ENCODE measurements at places on chromosomes 16 and 17.

DNA sequence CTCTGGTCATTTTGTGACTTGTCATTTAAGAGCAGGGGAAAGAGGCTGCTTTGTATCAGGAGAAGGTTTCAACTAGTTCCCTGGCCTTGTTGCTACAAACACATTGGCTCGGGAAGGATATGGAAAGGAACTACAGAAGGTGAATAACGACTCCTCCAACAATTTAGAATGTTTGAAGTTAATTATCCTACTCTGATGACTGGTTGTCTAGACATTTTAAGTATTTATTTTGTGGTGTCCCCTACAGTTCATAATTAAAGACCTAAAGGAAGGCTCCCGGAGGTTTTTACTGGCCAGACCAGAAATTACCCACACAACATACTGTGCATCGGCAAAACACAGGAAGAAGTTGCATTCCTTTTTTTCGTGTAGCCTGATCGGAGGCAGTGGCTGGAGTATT, 515.8 kb upstream of the SALL1 start:
- DNase-seq, result no peak

DNA sequence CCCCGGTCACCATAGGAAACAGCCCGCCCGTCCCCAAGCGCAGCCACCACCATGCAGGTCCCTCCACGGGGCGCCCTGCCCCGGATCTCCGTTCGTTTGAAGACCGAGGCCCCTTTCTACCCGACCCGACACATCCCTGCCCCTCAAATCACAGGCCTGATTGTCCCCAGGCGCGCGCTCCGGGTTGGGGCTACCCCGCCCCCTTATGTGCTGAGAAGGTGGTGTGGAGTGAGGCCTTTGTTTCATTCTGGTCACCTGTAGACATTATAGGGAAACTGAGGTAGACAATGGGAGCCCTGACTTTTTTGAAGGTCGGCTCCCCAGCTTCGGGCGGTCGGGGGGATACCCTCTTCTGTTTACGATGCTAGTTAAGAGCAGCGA, 763 bp upstream of the ACTG1 start:
- peak; percentile 68 for DNase-seq

GRCh38 chr17:63082273-63082861, 116.3 kb downstream of the TANC2 start:
- DNase-seq, result no peak

GRCh38 chr17:61129267-61130254, 270.1 kb upstream of the TBX2 start:
- no peak for DNase-seq

DNA sequence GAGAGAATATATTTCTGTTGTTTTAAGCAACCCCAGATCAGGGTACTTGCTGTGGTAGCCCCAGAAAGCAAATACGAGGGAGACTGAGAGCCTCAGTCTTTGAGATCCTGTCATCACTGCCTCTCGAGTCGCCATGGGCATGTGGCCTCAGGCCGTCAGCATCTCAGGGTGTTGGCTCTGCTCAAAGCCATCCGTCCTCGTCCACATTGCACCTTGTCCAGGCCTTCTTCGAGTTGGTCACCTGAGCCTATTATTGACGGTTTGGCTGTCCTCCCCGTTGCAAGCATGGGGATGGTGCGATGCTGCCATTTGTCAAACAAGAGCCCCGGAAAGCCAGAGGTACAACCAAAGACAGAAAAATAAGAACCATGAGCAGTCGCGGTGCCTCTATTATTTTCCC, 136.9 kb downstream of the IRF8 start:
- no peak for DNase-seq

DNA sequence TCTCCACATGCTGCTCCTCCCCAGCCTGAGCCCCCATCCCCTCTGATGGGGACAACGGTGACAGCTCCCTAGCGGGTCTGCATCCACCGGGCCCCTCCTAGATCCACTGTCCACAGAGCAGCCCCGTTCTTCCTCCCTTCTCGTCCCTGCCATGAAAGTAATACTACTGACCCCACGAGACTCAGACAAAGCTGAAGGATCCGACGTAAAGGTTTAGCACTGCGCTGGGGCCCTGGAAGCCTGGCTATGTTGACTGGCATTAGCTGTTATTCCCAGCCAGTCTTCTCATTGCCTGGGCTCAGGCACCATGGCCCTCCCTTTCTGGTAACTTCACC, 30.7 kb downstream of the VAC14 start:
- DNase-seq, result no peak

DNA sequence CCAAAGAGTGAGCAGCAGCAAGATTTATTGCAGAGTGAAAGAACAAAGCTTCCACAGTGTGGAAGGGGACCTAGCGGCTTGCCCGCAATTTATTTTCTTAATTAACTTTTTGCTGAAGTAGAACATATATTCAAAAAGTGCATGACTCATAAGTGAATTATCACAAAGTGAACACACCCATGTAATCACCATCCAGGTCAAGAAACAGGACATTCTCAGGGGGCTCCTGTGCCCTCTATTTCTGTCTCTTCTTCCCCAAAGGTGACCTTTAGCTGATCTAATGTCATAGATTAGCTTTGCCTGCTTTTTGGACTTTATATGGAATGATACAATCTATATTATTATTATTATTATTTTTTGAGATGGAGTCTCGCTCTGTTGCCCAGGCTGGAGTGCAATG, 19.9 kb downstream of the ERAL1 start:
- no peak for DNase-seq

GRCh38 chr17:17849147-17849820, 12.5 kb upstream of the SREBF1 start:
- no peak for DNase-seq

DNA sequence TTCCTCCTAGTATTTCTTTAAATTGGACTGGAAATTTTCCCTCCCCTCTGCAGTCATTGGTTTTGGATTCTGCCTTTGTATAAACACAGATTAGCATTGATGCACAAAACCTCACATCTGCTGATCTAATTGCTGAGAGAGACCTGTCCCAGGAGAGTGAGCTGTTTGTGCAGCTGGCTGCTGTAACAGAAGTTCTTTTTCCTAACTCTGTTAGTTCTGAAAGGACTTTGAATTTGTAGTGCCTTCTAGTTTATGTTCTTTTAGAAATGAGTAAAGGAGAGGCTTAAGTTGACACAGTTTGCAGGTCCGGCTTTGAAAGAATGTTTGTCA, 45.2 kb upstream of the KPNB1 start:
- DNase-seq, result peak; percentile 97

DNA sequence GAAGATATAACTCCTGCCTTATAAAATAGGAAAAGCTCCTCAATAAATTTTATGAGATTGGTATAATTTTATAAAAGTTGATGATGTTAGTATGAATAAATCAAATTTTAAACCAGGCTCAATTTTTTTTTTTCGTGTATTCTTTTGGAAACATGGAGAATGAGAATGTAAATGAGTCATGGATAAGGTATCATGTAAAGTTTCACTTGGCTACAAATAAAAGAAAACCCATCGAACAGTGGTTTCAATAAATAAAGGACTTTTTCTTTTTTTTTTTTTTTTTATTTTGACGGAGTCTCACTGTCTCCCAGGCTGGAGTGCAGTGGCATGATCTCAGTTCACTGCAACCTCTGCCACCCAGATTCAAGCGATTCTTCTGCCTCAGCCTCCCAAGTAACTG, 67.3 kb downstream of the PHKB start:
- no peak for DNase-seq

- DNase-seq, result no peak
Measured at GRCh38 chr17:16971458-16972338, at the start of gene TNFRSF13B. Gene TNFRSF13B (minus strand): TSS chr17:16972118. CDS start chr17:16972075, 43 bp downstream.

GRCh38 chr17:44376124-44376523, 12.5 kb upstream of the FAM171A2 start:
- no peak for DNase-seq

DNA sequence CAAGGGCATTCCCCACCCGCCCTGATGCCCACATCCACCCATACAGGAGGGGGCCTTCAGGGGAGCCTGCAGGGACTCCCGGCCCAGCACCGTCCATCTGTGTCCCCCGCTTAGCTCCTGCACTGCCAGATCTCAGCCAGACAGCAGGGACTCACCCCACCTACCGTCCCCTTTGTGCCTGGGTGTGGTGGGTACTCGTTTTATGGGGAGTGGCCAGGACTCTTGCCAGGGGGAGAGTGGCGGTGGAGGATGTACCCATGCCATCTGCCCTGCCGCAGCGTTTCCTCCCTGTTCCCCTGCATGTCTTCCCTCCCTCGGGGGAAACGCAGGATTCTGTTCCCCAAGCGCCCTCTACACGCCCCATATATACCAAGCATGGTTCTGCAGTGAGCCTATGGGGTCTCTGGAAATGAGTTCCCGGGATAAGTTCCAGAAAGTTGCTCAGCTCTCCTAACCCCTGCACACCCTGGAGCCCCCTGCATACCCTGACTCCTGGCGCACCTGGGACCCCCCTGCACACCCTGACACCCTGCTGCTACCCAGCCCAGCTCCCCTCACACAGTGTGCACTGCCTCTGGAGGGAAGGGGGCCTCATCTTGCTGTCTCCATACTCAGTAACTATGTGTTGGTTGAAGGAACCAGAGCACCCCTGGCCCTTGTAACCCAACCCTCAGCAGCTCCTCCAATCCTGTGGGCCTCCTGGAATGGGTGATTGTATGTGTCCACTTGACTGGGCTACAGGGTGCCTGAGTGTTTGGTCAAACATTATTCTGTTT, 4.2 kb upstream of the MAFG start:
- no peak for DNase-seq

DNA sequence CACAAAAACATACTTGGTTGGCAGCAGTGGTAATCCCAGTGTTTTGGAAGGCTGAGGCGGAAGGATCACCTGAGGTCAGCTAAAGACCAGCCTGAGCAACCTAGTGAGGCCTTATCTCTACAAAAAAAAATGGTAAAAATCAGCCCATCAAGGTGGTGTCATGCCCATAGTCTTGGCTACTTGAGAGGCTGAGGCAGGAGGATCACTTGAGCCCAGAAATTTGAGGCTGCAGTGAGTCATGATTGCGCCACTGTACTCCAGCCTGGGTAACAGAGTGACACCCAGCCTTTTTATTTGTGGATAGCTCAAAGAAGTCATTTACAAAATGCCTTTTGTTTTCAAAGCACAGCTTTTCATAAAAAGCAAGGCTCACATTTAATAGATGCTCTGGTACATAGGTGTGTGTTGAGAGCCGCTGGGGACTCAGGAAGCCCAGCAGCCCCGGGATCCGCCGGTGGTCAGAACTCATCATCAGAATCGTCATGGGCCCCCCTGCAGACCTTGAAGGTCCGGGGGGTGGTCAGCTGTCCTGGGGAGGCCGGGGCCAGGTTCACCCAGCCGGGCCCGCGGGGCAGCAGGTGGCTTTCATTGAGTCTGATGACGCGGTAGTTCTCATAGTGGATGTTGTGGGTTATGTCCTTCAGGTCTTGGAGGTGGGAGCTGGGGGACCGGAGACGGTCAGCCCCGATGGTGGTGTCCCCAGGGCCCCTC, 10.5 kb upstream of the ZNF500 start:
- no peak for DNase-seq

DNA sequence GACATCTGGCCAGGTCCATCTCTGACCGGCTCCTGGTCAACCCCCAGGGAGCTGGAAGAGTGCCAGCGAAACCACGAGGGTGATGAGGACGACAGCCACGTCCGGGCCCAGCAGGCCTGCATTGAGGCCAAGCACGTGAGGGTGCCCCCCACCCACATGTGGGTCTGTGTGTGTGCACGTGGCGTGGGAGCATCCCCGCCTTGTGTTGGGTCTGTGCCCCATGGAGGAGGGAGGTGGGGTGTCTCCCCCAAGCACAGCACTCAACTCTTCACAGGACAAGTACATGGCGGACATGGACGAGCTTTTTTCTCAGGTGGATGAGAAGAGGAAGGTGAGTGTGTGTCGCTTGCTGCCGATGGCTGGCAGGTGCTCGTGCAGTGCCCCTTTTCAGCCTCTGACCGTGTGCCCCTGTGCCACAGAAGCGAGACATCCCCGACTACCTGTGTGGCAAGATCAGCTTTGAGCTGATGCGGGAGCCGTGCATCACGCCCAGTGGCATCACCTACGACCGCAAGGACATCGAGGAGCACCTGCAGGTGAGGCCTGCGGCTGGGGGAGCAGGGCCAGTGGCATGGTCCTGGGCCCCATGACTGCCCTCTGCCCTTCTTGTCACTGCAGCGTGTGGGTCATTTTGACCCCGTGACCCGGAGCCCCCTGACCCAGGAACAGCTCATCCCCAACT, 1.7 kb downstream of the STUB1 start:
- no peak for DNase-seq

DNA sequence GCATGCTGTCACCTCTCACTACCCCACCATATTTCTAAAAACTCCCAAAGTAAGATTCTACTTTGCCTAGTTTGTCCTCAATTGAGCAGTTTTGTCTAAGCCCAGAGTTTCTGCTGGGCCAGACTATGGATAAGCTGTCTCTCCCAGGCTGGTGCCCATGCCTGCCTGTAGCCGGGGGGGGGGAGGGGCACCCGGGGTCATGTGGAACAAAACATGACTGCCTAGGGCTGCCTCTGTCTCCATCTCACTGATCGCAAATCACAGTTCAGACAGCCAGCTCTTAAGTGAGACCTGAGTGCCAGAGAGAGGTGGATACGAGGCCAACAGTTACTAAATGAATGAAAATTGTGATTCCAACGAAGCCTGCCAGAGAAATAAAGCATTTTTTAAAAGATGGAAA, 78.8 kb upstream of the RPRML start:
- DNase-seq, result no peak

DNA sequence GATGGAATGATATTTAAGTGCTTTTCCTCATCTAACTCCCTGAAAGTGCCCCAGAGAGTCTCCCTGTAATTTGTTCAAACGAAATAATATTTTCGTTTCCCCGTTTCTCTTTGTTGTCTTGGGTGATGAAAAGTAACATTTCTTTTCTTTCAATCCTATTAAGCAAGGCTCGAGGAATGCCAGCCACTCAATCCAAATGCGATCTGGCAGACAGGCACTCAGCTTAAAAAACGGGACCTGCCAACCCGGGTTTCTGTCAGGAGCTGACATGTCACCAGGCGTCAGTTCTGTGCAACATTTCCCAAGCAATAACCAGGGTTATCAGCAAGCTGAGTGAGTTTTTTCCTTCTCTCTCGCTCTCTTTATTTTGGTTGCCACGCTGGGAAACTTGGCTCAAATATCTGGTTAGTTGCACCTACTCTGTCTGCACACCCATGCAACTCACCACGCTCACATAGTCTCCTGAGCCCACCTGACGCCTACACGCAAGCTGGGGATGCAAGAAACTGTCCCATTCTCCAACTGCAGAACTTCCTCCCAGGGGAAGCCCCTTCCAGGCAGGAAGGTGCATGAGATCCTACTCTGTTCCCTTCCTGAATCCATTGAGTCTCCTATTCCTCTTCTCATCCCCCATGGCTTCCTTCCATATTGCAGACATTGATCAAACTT, 208.2 kb downstream of the C16orf78 start:
- no peak for DNase-seq

GRCh38 chr16:15721018-15721417, 71.0 kb downstream of the NDE1 start:
- DNase-seq, result no peak

- no peak for DNase-seq
Measured at GRCh38 chr17:75260641-75261335, 618 bp downstream of the GGA3 start.

DNA sequence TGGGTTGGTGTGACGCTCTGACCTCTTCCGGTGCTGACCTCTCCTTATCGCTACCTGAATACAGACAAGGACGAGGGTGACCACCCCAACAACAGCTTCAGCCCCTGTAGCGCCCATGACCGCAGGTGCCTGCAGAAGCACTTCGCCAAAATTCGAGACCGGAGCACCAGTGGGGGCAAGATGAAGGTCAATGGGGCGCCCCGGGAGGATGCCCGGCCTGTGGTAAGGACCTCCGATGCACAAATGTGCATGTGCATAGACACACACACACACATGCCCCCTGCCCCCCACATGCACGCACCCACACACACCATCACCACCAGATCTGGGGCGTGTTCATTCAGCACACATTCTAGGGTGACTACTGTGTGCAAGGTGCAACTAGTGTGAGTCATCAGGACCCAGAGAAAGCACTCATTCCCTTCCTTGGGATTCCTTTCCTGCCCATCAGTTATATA, 9.7 kb downstream of the IGFBP4 start:
- DNase-seq, result no peak
